ENCODE measurements at places on chromosomes 5 and 9.

DNA sequence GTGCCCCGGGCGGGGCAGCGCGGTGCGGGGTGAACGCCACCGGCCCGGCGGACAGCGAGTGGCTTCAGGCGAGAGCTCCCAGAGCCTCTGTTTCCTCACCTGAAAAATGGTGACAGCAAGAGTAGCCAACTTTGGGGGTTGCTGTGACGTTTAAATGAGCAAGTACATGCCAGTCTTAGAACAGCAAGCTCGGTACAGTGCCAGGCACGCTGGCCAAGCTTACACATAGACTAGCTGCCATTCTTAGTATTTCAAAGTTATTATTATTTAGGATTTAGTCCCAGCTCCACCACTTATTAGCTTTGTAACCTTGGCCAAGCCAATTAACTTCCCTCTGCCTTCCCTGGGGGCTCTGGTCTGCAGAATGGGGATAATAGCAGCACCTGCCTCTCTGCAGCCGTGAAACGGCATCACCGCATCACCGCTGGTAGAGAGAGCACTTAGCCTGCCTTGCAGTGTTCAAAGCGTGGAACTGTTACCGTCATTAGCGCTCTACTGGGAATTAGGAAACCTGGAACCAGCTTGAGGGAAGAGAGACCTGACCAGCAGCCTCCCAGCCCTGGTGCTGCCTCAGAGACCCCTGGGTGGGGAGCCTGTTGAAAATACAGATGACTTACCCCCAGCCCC is at the start of gene C9orf50:
TSS of gene C9orf50 (minus strand) at position 433 of the 627 bp plus-strand sequence. CDS start 527 bp downstream, outside the sequence.
- DNase-seq, result no peak

- no peak for DNase-seq
Observed at GRCh38 chr5:12016159-12016746, 112.0 kb upstream of the CTNND2 start.

DNA sequence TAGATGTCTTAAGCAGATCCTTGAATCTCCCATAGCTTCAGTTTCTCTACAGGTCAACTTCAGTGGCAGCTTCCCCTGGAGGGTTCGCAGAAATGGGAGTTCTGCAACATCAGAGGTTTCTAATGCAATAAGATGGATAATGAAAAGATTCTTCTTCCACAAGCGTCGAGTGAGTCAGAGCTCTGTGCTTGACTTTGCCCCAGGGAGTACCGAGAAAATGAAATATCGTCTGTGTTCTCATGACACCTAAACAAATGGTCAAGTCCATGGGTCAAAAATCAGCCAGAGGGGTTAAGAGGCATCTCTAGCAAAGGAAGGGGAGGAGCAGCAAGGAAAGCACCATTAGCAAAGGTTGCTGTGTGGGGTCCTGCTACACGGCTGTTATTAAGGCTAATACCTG is 3.2 kb upstream of the ADRA1B start:
- no peak for DNase-seq

GRCh38 chr9:90176901-90177300 is 465.7 kb downstream of the DIRAS2 start:
- DNase-seq, result no peak

GRCh38 chr9:68498816-68499215 is 41.9 kb downstream of the TMEM252 start:
- DNase-seq, result no peak

DNA sequence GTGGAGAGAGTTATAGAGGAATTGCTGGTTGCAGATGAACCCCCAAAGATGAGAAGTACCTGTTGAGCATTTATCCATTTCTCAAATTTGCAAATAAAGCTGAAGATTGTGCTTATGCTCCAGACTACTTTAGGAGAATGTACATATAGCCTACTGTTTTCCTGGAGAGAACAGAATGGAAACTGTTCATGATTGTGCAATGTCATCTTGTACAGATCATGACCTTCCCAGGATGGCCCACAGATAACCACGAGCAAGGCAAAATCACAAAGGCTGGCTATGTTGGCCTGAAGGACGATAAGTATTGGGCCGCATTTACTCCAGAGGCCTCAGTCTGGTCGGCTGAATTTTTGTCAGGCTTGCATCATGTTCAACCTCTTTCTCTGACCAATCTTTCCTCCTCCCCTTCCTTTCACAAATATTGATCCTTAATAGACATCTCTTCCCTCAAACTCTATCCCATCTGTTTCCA is 28.5 kb upstream of the RICTOR start:
- DNase-seq, result no peak

GRCh38 chr5:51302343-51302742 is 80.9 kb upstream of the ISL1 start:
- no peak for DNase-seq

DNA sequence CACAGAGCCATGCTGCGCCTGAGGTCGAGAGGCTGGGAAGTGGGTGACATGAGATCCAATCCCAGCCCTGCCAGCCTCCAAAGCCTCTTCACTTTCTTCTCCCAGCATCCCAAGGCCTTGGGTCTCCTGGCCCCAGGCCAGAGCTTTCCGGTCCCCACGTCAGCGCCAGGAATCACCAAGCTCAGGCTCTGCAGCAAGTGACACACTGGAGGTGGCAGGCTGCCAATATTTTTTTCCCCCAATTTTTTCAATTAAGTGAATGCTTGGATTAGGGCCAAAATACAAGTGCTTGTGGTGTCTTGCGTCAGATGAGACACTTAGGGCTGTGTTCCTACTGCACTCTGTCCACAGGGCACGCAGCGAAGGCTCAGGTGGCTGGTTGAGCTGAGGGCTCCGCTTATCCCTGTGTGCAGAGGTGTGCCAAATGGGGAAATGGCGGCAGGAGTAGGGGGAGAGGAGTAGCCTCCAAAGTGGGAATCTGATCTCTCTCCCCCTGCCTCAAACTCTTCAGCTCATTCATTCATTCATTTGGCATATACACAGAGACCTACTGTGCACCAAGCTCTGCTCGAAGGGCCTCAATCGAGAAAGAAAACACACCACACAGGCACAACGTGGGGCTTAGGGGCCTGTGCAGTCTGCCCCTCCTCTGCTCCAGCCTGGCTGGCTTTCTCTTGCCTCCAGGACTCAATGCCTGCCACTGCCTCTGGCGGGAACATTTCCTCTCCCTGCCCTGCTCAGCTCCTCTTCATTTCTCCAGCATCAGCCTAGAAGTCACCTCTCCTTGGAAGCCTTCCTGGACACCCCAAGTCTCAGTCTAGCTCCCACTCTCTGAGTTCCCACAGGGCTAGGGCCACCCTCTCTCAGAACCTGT is 16.6 kb downstream of the SH3PXD2B start:
- DNase-seq, result peak; percentile 93

Data from right cardiac atrium (tissue), 5 donors.